Stimulated activated CD4-positive, alpha-beta T cell treated with anti-CD3 and anti-CD28 coated beads, Interleukin-4, amount 100 ng/mL, for 24 hours (primary cell): ENCODE measurements at places on chromosomes 16 and 17.

DNA sequence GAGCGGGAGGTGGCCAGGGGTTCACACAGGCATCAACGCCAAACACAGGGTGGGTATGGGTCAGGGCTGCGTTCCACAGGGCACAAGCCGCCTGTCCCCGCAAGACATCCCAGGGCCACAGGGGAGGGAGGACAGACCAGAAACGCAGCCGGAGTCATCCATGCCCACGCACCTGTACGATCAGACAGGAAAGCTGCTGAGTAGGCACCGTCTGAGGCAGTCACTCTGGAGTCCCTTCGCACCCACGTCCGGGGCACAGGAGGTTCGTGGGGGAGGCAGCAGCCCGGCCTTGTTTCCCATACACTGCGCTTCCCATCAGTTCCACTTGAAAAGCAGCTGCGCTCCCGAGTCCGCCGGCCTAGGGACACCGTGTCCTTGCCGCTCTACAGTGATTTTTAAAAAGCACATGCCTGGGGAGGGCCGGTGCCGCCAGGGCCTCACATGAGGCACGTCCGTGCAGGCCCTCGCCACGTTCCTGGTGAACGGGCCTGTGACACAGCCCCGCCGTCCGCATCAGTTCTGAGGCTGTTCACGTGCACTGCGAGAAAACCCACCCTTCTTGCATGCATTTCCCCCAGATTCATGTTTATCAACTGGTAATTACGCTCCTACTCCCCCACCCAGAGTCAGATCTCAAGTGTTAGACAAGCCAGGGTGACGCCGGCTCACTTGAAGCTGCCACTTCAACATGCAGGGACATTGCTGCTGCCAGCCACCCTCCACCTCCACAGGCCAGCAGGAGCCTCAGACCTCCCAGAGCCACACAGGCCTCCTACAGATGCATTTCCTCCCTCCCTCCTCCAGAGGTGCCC, 34.8 kb downstream of the WDR45B start:
- no peak for DNase-seq

DNA sequence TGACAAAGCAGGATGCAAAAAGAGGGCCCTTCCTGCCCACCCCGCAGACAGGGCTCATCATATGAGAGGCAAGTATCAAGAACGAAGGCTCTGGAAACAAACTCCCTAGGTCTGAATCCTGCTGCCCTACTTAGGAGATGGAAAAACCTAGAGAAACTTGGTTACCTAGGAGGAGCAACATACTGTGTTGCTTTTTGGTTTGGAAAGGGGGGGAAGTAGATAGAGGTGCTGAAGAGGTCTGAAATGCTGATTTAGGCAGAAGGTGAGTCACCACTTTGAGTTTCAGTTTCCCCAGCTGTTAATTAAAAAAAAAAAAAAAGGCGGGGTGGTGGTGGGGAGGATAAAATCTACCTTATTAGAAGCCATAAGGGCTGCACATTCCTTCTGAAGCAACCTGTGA, 1.5 kb downstream of the N4BP1 start:
- DNase-seq, result peak; percentile 32

DNA sequence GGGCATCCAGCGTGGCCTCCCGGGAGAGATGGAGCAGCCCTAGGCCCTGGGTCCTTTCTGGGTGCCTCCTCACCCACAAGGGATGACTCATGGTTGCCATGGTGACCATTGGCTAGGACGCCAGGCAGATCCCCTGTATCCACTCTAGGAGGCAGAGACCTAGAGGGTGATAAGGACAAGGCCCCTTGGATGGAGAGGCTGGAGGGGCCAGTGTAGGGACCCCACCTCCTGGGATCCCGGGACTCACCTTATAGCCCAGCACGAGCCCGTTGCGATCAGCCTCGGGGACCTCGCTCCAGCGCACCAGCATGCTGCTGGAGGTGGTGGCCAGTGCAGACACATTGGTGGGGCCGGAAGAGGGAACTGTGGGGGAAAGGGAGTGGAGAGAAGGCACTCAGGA, 82.2 kb upstream of the CDC42EP4 start:
- no peak for DNase-seq

GRCh38 chr17:34305606-34306005, 13.6 kb upstream of the CCL8 start:
- DNase-seq, result no peak

DNA sequence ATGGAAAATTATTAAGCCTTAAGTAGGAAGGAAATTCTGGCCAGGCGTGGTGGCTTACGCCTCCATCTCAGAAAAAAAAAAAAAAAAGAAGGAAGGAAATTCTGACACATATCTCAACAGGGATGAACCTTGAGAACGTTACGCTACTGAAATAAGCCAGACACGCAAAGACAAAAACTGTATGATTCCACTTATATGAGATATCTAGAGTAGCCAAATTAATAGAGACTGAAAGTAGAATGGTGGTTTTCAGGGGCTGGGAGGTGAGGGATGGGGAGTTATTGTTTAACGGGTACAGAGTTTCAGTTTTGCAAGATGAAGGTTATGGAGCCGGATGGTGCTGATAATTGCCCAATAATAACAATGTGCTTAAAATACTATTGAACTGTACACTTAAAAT, 16.2 kb upstream of the HNF1B start:
- DNase-seq, result no peak

GRCh38 chr17:4623249-4623648, 18.2 kb downstream of the ALOX15 start:
- no peak for DNase-seq

DNA sequence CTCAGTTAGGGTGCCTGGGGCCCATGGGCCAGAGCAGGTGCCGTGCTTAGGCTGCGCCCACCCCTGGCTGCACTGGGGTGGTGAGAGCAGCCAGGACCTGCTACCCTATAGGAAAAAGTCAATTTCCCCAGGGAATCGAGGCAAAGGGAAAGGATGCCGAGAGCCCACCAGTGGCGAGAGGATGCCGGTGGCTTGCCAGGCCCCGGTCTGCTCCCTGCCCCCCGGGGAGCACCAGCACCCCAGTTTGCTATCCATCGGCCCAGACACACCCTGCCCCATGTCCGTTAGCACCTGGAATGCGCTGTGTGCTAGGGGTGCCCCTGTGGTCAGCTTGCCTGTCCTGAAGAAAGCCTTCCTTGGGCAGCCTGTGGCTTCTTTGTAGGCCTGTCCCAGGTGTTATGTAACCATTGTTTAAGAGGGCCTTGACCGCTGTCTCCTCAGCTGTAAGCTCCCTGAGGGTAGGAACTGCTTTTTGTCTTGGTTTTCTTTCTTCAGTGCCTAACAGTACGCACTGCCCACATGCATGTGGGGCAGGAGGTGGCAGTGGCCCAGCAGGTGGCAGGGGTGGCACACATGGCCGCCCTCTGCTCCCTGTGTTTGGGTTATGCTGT, 40.8 kb downstream of the NT5M start:
- no peak for DNase-seq

GRCh38 chr16:21274172-21274726, 3.8 kb downstream of the CRYM start:
- no peak for DNase-seq

DNA sequence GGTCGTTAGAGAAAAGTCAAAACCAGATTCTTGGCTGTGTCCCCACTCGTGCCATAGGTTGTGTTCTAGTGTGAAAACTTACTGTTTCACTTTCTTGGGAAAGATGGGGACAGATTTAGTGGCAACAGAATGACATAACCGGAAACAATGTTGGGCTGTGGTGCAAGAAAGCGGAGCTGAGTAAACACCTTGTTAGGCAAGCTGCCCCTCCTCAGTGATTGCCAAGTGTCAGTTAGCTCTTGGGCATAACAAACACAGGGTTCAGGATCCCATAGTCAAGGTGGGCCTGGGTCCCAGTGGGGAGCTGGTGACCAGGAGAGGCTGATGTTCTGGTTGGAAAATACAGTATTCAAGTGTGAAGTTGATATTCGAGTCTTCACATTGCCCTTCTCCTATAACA, 15.4 kb downstream of the UBN1 start:
- no peak for DNase-seq

DNA sequence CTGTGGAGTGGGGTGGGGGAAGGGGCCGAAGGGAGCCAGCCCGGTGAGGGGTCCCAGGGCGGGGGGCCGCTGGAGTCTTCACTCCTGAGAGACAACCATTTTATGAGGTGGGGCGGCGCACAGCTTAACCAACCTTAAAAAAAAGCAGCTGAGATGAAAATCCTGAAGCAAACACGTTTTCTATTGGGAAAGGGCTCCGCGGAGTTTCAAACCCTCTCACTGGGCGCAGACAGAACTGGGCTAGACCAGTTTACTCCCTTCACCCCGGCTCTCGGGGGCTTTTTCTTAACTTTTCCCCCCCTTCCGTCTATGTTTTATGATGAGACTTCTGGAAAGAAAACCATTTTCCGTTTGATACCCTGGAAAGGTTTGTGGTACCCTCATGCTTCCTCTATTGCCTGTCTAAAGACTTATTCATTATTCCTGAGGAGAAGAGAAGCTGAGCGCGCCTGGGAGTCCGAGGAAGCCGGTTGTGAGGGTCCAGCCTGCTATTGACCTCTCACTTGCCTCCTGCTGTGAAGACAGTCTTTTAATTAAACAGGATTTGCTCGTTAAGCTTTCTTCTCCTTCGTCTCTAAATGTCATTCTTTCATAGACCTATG, 482 bp upstream of the SSH2 start:
- DNase-seq, result no peak

- DNase-seq, result no peak
Measured at GRCh38 chr16:27129401-27129800, 62.7 kb downstream of the C16orf82 start.

- no peak for DNase-seq
Measured at GRCh38 chr17:44568945-44569858, 11.9 kb downstream of the FZD2 start.

DNA sequence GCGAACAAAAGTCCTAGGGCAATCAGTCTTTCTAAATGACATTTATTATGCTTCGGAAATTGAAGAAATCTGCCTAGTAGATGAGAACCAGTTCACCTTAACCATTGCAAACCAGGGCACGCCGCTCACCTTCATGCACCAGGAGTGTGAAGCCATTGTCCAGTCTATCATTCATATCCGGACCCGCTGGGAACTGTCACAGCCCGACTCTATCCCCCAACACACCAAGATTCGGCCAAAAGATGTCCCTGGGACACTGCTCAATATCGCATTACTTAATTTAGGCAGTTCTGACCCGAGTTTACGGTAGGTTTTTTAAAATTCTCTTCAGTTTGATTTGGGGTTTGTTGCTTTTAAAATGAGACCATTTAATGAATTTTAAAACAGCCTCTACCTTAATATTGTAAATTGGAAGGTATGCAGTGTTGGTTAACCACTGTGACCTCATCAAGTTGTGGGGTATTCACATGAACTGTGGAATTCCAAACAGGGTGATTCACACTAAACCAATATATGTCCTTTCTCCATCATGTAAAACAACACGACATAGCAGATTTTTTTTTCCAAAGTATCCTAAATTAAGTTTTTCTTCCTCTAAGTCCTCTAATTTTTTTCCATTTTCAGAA, 6.2 kb upstream of the EVI2A start:
- DNase-seq, result no peak

DNA sequence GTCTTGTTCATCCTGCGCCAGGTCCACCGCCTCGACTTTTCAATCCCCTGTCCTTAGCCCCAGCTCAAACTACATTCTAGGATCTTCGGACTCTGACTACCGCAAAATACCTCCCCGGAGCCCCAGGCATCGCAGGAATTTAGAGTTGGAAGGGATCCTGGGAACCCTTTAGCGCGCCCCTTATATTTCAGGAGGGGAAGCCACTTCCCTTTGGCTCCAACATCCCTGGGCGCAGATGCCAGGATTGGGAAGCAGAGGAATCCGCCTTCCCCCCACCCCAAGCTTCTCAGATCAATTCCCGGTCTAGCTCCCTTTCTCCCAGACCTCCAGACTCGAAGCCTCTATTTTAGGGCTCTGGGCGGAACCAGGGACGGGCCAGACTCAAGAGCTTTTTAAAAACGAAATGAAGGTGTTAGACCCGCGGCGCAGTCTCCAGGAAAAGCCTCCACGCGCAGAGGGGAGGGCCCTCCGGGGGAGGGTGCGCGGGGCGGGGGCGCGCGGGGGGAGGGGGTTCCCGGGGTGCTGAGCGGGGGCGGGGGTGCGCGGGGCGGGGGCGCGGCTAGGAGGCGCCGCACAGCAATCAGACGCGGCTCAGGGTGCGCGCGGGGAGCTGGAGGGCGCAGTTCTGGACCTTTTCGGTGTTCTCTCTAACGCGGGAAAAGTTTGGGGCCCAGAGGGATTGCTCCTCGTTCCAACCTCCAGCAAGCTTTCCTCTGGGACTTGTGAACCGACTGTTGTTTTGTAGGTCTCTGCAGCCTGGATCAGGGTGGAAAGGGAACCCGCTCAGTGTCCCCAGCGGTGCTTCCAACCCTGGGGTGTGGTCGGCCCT, 1.6 kb downstream of the AHSP start:
- no peak for DNase-seq

DNA sequence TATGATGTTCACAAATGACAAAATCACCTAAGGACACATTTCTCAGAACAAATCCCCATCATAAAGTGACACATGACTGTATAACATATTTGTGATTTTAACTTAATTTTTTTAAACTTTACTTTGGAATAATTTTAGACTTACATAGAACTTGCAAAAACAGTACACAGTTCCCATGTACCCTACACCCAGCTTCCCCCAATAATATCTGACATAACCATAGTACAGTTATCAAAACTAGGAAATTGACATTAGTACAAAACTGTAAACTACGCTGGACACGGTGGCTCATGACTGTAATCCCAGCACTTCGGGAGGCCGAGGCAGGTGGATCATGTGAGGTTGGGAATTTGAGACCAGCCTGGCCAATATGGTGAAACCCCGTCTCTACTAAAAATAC, 24.8 kb downstream of the CDC27 start:
- no peak for DNase-seq

- no peak for DNase-seq
Measured at GRCh38 chr16:88382491-88383400, at the start of gene ZNF469. Gene ZNF469 (plus strand): TSS chr16:88382959. CDS start chr16:88427471, 44,512 bp downstream.

DNA sequence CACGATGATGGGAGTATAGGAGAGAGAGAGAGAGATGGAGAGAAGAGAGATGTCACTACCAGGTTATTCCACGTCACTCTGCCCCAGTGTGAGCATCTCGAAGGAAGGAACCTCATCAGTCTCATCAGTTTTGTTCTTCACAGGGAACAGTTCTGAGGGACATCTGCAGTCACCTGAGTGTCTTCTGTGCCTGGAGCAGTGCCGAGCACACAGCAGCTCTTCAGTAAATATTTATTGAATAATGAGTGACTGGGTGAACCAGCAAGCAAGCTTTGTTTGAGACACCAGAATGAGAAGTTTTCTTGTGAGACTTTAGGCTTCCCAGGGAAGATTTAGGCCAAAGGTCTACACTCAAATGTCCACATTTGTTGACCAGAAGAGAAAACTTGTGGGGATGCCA, 142.4 kb upstream of the IRX3 start:
- no peak for DNase-seq
